ENCODE measurements at places on chromosomes 1 and 21.

DNA sequence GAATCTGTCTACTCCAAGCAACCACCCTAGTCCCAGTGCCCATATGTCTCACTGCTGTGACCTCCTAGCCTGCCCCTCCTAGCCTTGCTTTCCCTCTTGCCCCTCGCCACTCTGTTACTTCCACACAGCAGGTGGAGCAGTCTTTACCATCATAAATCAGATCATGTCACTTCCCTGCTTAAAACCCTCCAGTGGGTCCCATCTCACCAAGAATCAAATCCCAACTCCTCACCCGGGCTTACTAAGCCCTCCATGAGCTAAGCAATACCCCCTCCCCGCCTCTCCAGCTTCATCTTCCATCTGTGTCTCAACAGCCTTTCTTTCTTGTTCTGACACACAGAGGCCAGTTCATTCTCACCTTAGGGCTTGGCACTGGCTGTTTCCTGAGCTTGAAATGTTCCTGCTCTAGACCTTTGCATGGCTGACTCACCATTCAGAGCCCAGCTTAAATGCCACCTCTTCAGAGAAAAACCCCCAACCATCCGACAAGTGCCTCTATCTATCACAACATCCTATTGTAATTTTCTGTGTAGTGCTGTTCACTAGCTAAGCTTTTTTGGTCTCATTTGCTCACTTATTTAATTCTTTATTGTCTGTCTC, 22.3 kb downstream of the KNCN start:
- DNase-seq, result no peak

- DNase-seq, result no peak
These were observed 10.0 kb upstream of the KPRP start for GRCh38 chr1:152747831-152748230.

- no peak for DNase-seq
These were observed 29.0 kb downstream of the LMX1A start for GRCh38 chr1:165327538-165327937.

GRCh38 chr1:230170622-230171021, 103.6 kb downstream of the GALNT2 start:
- DNase-seq, result no peak

DNA sequence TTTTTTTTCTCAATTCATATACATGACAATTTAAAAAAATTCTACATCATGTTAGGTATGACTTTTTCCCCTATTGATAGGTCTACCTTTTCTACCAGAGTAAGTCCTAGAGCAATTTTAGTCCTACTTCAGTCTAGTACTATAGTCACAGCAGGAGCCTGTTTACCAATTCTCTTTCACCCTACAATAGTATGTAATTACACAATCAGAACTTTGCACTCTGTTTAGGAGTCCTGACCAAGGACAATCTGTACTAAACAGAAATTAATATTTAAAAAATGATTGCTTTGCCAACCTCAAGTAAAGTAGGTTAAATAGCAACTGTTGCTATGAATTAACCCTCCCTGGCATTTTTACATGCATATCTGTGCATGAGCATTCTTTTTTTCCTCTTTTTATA, 810 bp upstream of the CYP4A11 start:
- DNase-seq, result no peak

- no peak for DNase-seq
These were observed 148.0 kb downstream of the ZZZ3 start for GRCh38 chr1:77534456-77534855.

DNA sequence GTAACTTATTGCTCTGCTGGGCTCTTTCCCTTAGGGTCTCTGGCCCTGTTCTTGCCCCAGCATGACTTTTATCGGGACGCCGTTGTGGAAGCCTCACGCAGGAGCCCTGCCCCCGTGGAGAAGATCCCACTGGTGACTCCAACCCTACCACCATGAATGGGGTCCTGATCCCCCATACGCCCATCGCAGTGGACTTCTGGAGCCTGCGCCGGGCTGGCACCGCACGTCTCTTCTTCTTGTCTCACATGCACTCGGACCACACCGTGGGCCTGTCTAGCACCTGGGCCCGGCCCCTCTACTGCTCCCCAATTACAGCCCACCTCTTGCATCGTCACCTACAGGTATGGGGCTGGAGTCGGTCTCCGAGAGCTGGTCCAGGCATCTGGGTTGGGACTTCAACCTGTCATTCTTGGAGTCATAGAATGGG, 322 bp downstream of the DCLRE1B start:
- no peak for DNase-seq

GRCh38 chr1:111476761-111477309, 3.1 kb downstream of the C1orf162 start:
- DNase-seq, result peak; percentile 5

DNA sequence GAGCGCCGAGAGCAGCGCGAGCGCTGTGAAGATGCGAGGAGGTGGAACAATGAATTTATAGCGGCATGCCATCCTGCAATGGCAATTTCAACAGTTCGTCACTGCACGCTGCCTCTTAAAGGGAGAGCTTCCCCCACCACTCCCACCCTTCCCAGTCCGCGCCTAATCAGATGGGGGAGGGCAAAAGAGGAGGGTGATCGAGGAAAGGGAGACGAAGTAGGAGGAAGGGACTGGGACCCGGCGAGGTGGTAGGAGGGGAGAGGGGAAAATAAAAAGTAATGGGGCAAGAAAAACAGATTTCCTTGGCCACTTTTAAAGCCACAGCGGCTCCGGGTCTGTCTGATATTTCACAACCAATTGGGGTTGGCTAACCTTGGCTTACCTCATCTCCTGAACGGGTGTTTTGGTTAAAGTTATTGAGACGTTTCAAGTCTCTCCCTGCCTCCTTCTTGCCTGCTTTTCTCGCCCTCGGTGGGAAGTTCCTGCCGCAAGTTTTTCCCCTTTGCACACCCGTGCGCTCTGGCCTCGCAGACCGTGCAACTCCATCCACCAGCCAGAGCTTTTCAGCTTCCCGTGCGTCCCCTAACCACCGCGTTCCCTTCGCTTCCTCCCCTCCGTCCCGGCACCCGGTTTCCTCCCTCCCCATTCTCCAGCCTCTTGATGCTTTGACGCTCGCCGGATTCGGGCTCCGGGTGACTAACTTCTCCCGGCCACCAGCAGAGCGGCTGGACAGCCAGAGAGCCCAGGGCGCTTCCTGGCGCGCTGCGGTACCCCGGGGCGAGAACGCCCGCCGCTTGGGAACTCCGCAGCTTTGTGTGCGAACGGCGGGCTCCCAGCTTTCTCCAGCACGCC, at the start of gene ADAMTS5:
TSS of gene ADAMTS5 (minus strand) at position 27 of the 852 bp plus-strand sequence. CDS start 697 bp downstream, outside the sequence.
- no peak for DNase-seq

- DNase-seq, result no peak
These were observed 34.6 kb downstream of the CFAP57 start for GRCh38 chr1:43206600-43207228.

DNA sequence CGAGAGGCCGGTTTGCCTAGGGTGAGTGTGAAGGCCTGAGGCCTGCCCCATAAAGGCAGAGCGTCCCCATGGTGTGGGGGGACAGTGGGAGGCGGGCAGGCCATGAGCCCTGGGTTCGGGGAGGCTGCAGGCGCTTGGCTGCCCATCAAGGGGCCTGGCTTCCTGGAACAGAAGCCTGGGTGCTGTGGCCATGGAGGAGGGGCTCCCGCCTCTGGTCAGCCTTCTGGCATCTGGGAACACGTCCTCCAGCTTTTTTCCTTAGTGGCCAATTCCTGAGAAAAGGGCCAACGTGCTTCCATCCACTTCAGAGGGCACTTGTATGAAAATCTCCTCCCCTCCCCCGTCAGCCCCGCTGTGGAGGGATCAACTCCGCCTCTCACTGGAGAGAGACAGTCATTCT, 58.7 kb downstream of the PRDM16 start:
- no peak for DNase-seq

- DNase-seq, result no peak
These were observed 45.1 kb downstream of the CAPN8 start for GRCh38 chr1:223620297-223620897.

DNA sequence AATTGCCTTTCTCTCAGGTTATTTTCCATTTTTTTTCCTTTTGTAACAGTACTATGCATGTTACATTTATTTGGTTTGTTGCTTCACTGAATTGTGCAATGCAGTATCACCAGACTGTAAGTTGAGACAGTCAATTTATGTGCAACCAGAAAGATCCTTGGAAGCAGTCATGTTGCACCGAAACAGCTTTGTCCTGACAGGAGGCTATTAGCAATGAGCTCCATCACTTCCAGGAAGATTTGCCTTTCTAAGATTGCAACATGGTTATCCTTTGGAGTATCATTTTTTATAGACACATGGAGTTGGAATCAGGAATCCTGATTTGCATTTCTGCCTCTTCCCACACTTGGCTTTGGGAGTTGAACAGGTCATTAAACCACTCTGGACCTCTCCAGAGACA, 84.5 kb upstream of the ST6GALNAC5 start:
- DNase-seq, result no peak

DNA sequence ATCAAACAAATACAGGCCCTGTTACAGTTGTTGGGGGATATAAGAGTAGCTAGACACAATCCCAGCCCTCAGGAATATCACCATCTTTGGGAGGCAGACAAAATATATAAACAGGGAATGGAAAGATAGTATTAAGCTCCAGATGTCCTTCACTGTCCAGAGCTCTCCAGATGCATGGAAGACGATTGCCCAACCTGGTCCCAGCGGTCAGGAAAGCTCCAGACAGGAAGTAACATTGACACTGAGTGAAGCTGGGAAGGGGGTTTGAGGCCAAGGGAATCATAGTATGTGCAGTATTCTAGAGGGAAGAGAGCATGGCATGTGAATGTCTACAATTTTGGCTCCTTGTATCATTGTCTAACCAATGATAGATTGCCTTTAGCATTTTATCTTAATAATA, 173.9 kb upstream of the HOOK1 start:
- DNase-seq, result no peak

- DNase-seq, result no peak
These were observed 7.0 kb upstream of the VPS26C start for GRCh38 chr21:37273911-37274690.

GRCh38 chr1:198491596-198491995, 48.9 kb downstream of the ATP6V1G3 start:
- no peak for DNase-seq

DNA sequence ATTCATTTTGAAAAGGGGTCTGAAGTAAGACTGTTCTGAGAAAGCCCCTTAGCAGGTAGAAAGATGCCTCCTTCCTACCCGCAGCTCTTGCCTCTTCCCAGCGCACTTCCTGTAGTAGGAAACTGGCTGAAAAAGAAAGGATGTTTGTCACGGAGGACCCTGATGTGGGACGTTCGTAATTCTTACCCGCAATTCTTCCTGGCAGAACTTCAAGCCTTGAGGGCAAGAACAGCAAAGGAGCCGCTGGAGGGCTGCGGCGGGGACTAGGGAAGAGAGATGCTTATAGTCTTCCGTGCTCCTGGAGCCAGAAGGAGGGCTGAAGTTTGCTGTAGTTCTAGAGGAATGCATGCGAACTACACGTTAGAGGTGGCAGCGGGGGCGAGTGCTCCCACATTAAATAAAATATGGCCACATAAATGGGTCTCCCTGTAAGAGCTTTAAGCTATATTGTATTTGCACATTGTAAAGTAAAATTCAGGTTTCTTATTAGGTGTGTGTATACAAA, 6.3 kb downstream of the C1orf53 start:
- DNase-seq, result no peak

GRCh38 chr1:235052067-235053008, 76.3 kb downstream of the TOMM20 start:
- no peak for DNase-seq

DNA sequence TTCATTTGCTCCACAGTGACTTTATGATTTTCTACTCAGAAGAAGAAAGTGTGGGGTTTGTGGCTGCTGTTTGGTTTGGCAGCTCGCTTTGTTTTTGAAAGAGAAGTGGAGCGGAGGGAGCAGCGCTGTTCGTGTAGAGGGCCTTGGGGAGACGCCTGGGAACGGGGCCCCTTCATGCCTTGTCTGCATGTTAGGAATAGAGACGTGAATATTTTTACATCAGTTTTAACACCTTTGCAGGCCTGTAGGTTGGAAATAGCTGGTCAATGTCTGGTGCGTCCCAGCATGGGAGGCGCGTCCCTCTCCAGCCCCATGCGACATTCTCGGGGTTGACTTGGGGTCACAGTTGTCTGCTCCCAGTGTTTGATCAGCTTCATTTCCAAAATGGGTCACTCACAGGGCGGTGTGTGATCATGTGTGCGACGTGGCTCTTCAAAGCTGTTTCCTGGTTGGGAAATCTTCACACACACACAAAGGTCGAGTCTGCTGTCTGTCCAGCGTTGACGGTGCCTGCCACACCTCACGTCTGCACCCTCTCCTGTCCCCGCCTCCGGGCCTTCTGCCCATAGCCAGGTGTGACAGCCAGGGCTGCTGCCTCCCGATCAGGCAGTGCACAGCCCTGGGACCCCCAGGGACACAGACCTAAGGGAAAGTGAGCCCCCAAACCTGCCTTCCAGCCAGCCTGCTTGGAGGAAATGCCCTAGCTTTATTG, 149.2 kb downstream of the PSMG1 start:
- DNase-seq, result no peak

- DNase-seq, result no peak
These were observed 1659.8 kb downstream of the BRINP3 start for GRCh38 chr1:188817814-188818213.

DNA sequence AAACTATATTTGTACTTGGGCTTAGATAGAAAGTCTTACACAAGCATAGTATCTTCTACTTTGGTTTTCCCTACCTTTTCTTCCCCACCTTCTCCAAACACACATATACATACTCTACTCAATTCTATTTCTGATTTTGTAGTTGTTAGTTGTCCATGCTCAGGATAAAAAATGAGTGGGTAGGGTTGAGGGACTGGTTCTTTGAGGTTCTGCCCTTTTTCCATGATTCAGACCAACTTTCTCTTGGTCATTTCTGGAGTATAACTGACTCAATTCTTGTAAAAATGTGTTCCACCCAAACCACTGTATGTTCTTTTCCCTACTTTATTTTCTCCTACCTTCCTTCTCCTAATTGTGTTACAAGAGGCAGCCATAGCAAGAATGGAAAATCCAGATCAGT, 3.3 kb downstream of the CFAP126 start:
- DNase-seq, result no peak

GRCh38 chr1:202692959-202693555, 17.2 kb downstream of the SYT2 start:
- peak; percentile 38 for DNase-seq

DNA sequence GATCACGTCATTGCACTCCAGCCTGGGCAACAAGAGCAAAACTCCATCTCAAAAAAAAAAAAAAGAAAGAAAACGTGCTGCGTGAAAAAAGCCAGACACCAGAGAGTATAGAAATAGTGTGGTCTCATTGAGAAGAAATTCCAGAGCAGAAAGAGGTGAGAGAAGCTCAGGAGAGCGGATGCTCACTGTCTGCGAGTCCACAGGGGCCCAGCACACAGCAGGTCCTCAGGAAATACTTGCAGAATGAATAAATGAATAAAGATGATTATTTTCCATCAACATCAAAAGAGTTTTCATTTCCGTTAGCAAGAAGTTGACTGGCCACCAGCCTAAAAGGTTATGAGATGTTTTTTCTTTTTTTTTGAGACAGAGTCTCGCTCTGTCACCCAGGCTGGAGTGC, 14.4 kb downstream of the CASP9 start:
- DNase-seq, result no peak
